ENCODE measurements at places on chromosomes 3 and 15. TPM values are rescaled to one million over a fixed set of nuclear protein-coding genes. Genes with fewer than 3 reads are reported as not detected.

DNA sequence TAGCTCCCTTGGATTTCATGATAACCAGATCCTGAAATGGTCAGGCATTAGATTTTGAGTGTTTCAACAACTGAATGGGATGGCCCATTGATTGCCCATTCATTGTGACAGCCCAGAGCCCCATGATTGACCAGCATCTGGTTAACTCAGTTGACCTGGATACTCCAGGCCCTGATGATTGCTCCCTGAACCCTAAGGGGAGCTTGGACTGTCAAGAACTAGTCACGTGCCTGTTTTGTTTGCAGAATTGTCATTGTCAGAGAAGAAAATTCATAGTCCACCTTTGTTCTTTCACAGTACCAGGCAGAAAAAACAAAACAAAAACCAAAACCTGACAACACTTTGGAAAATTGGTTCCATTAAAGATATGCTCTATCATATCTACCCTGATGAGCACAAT is 241.3 kb upstream of the ONECUT1 start:
- DNase-seq = no peak

- DNase-seq = no peak
Measured at GRCh38 chr3:18111796-18112232, 313.3 kb downstream of the SATB1 start.

- DNase-seq = no peak
Measured at GRCh38 chr15:68370768-68371151, 61.2 kb downstream of the ITGA11 start.

The CYP8B1 gene
- not detected for total RNA-seq

GRCh38 chr3:127411083-127411727 is 123.4 kb upstream of the PRR20G start:
- no peak for DNase-seq

The ACTC1 gene
- total RNA-seq = not detected

DNA sequence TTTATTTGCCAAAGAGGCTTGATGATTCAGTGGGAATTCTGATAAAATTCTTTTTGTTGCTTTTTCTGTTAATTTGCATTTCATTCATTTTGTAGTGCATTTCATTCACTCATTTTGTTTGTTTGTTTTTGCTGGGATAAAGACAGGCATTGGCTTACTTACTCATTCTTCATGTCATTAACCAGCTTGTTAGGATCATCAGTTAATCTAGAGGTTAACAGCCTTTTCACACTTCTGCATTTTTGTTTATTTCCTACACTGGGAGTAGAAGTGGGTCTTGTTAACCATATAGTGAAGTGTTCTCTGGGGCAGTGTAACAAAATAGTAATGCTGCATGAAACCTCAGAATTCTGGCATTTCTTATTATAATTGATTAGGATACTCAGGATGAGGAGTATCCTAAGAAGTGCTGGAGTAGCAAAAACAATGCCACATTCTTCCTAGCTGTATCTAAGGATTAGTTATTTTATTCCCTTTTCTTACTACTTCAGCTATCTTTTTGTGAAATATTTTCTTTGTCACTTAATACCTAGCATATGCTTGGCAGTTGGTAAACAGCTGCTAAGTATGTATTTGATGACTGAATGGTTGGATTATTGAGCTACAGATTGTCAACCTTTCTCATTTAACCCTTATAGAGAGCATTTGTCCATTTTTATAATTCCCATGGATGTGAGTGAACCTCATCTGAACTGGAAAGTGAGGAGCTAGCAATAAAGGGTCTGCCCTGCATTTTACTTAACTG is 135.7 kb upstream of the LRRFIP2 start:
- DNase-seq = no peak

The IVD gene
- total RNA-seq = 32.4 TPM

DNA sequence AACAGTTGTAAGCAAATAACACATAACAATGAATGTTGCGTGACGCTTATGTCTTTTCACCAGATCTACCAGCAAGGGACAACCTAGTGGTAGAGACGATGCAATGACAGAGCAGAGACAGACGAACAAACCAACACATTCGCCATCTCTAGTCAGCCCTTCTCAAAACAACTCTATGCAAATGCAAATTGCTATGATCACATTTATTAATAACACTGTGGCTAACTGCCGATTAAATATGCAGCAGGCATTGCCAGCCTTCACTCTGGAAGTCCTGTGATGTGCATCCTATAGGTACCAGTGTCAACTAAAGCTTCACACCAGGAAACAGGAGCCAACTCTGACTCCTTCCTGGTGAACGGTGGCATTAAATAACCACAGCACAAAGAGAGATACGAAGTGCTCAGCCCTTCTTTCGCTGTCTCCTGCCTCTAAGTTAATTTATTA is 94.2 kb downstream of the FOXP1 start:
- no peak for DNase-seq

- DNase-seq = no peak
Measured at GRCh38 chr3:100151024-100151707, 36.9 kb upstream of the FILIP1L start.

DNA sequence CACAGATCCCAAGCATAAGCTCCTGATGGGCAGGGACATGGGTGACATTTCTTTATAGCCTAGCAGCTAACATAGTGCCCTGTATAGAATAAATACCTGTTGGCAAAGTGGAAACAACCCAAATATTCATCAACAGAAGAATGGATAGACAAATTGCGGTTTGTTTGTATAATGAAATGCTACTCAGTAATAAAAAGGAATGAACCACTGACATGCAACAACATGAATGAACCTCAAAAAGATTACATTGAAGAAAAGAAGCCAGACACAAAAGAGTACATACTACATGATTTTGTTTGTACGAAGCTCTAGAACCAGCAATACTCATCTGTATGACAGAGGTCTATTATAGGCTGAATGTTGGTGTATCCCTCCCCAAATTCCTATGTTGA is 33.6 kb upstream of the GALNT15 start:
- DNase-seq = no peak

- no peak for DNase-seq
Measured at GRCh38 chr3:46667061-46667621, 26.3 kb downstream of the ALS2CL start.

DNA sequence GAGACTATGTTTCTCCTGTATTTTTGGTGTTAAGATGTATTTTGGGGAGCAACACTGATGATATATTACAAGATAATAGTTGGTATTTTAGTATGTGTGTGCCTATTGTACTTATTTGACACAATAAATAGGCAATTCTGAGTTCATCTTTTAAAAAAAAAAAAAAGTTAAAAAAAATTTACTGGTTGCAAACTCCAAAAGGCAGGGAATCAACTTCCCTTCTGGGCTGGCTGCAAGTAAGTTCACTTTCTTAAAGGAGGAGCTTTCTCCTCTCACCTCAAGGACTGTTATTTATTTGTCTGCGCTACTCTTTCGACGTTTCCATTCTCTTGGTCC is 335 bp upstream of the VPS8 start:
- DNase-seq = no peak

DNA sequence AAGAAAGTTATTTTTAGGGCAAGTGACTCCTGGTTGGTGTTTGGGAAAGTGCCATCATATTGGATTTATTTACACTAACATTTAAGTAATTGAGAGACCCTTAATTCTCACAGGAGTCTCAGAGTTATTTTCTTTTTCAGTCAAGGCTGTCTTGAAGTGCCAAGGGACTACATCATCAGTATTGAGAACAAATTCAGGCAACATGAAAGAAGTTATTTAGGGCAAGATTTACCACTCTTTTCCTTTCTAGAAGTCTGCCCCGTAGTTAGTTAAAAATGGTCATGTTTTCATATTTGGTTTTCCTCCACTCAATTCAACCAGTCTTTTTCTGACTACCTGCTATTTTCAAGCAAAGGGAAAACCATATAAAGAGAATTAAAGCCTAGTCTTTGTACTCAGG is 6.1 kb downstream of the B4GALT4 start:
- DNase-seq = no peak

DNA sequence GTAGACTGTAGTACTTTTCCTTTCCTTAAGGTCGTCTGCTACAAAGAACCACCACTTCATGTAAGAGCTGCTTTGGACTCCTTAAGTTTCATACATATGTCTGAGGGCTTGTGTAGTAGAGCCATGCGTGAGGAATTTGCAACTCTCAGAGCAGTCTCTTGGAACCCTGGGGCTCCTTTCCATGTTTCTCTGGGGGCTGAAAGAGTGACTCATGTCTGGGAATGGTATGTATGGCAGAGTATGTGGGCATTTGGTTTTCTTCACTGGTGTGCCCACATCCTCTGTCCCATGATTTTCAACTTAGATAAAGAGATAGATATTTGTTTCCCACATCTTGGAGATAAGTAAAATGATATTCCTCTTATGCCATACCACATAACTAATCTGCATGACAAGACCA is 20.6 kb upstream of the RBM5 start:
- DNase-seq = no peak

- DNase-seq = no peak
Measured at GRCh38 chr3:71930056-71930991, 145.4 kb upstream of the PROK2 start.

DNA sequence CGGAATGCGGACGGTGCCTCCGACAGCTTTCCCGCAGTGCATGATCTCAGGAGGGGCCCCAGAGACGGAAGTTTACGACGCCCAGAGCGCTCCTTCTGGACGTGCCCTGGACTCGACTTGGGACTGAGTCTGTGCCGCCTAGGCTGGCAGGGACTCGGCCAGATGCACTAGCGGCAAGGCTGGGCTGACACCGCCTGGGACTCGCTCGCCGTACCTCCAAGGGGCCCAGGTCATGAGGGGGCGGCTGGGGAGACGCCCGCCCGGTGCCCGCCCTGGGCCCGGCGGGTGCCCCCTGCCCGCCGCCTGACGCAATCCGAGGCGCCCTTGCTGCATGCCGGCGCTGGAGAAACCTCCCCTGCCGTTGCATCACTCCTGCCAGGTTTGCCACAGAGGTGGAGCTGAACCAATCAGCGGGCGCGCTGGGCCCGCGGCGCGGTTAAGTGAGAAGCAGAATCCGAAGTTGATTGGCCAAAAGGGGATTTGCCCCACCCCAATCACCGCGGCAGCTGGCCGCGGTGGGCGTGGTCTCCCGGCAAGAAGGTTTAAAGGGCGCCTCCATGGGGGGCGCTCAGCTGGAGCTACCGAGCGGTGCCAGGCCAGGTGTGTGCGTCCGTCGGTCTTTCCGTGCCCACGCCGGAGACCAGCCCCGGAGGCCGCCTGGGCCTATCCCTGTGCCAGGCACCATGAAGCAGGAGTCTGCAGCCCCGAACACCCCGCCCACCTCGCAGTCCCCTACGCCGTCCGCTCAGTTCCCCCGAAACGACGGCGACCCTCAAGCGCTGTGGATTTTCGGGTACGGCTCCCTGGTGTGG is at the start of gene CHAC1:
TSS of gene CHAC1 (plus strand) at position 571 of the 812 bp plus-strand sequence. CDS start at position 684, 113 bp downstream.
- DNase-seq = peak; percentile 96

GRCh38 chr3:121362035-121362734 is 183.6 kb downstream of the POLQ start:
- DNase-seq = no peak

The VGLL3 gene
- total RNA-seq = 3.5 TPM

The IGSF11 gene
- 4.4 TPM for total RNA-seq

GRCh38 chr3:98188545-98188944 is 22.0 kb downstream of the OR5H15 start:
- DNase-seq = no peak
